Activated T-cell treated with anti-CD3 and anti-CD28 coated beads, Interleukin-2, amount 50 U/mL, for 48 hours (primary cell): ENCODE measurements at places on chromosomes 6 and 20.
A peak's percentile ranks its signal among the peaks of the same experiment; 100 is the strongest.

DNA sequence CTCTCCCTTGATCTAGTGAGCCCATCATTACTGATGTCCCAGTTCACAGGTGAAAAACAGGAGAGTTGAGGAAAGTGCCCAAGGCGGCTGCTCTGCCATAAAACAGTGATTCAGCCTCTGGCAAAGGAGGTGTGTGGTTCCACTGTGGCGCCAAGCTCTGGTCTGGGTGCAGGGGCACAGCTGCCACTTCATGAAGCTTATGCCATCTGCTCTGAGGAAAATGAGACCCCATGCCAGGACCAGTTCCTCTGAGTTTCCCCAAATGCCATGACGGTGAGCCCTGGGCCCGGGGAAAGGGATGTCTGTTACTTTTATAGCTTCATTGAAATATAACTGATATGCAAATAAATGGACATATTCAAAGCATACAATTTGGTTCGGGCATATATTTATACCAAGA lies 33.7 kb upstream of the ZBP1 start:
- DNase-seq = no peak

- DNase-seq = no peak
Measured at GRCh38 chr6:77368660-77369313, 94.5 kb downstream of the HTR1B start.

DNA sequence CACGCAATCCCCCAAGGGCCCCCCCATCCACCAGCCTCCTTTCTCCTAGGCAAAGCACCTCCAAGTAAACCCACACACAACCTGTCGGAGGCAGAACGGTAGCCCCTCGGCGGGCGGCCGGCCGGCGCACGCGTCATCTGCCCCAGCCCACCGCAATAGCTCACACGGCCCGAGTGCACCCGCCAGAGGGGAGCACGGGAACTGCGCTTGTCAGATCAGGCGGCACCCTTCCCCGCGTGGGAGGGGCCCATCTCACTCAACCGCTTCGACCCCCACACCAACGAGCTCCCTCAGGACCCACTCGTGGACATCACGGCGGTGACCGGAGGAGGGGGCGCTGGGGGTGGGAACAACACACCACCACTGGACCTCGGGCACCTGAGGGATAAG lies 767.9 kb upstream of the DEFB115 start:
- no peak for DNase-seq

- no peak for DNase-seq
Measured at GRCh38 chr6:150299873-150300485, 68.8 kb upstream of the IYD start.

GRCh38 chr6:113860181-113860955 lies 3.2 kb downstream of the MARCKS start:
- DNase-seq = no peak

DNA sequence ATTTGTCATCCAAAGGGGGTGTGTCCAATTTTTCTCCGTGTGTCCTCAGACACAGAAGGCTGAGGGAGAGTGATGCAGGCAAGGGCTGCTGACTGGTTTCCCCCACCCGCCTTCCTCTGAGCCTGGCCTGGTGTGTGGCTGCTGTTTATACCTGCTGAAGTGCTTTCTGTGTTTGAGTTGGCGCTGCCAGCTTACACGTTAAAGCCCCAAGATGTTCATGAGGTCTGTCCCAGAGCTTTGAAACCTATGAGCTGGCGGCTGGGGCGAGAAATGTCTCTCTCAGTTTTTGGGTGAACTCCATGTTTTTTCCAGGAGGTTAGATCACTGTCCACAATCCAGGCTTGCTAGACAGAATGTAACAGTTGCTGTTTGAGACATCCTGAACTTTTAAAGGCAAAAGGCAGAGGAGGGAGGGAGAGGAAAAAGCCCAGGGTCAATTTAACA lies 69.0 kb upstream of the CCN2 start:
- no peak for DNase-seq

DNA sequence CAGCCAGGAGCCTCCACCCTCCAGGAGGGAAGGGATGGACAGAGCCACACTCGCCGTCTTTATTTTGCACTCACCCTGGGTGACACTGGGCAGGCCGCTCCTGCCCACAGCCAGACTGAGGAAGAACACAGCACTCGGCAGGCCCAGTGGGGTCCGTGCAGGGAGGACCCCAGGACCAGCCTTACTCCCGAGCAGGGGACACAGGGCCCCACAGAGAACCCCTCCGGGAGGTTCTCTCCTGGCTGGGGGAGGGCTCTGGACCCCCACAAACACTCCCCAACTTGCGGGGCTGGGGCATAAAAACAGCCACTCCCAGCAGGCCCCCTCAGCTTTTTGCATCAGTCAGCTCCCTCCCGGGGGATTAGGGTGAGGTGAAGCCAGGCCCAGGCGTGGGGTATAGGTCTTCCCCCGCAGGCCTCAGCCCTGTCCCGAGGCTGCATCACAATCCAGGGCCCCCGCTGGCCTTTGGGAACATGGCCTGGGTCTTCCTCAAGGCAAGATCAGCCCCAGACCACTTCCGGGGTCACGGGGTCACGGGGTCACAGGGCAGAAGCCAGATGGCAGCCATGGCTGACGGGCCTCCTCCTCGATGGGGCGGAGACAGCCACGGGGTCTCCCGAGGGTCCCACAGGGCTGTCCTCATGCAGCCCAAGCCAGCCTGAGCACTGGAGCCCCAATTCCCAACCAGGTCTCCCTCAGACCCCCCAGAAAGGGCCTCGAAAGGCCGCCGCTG lies 3.2 kb downstream of the TNFRSF6B start:
- no peak for DNase-seq

DNA sequence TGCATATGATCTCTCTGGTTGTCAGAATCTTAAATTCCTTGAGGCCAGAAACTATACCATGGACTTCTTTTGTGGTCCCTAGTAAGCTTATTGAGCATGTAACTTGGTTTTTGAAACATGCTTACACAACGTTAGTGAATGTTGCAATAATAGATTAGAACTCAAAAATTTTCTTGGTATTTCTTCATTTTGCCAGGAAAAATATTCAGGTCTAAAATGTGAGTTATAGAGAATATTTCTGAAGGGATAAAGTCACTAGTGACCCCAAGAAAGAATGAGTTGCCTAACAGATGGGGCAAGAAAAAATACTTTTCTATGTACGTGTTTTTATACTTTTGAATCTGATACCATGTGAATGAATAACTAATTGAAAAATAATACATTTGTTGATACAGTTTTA lies 195.4 kb downstream of the TFAP2A start:
- DNase-seq = no peak

DNA sequence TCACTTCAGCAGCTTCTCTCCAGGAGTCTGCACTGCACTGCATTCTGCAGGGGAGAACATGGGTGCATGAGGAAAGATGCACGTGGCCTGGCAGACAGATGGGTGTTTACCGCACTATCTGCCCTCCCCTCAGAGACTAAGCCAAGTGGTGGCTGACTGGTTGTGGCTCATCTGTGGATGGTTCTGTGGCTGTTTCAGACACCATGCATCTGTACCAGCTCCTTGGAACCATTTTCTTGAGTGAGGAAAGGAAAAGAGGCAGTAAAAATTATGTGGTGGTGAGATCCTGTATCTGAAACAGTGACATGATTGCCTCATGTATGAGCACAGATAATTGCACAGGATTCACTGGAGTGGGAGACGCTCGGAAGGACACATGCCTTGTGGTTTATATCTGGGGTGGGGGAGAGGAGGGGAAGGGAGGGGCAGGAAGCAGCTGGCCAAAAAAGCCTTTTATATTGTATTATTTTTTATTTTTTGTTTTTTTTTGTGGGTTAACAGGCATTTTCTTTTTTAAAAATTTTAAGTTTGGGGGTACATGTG lies 161.7 kb downstream of the ERMARD start:
- DNase-seq = no peak

DNA sequence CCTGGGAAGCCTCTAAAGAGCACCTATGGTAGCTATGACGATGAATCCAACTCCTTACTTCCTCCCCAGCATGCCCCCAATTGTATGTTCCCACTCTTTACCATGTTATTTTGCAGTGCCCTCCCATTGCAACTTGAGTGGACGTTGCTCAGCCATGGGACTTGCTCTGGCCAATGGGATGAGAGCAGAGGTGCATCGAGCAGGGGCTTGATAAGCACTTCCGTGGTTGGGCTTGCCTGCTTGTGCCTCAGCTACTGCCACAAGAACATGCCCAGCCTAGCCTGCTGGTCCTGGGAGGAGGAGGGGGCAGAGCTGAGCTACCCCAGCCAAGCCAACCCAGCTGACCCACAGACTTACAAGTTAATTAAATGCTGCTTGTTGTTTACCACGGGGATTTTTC lies 71.1 kb upstream of the CTNNBL1 start:
- no peak for DNase-seq

- peak; percentile 40 for DNase-seq
Measured at GRCh38 chr6:157075549-157076450, 247.5 kb downstream of the TMEM242 start.

DNA sequence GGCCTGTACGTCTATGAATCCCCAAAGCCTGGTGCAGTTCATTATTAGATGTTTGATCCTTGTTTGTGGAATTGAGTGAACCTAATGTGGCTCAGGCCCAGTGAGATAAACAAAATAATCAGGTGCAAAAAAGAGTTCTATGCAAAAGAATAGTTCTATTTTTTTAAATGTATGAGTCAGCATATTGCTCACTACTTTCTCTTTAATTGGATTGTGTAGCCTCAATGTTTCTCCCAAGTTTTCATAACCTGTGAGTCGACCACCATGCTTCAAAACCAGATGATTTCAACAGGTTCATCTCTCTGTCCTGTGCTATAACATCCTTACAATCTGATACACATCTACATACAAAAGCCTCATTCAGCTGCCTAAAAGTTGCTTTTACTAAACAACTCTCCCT lies 116.5 kb upstream of the HDAC2 start:
- DNase-seq = no peak

DNA sequence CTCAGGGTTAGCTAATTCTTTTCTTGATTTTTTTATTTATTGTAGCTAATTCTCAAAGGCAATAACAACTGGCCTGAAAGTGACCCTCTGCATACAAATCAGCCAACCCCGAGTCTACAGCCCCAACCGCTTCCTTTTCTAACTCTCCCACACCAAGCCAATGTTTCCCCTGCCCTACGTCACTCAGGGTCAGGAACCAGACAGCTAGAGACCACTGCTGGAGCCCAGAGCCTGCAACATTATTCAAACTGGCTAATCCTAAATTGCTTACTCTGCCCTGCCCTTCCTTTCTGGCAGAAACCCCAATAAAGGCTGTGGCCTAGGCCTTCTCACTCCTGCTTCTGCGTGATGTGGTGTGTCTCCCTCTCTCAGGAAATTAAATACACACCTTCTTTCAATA lies 320.7 kb downstream of the CBLN4 start:
- DNase-seq = no peak

GRCh38 chr6:159973951-159974350 lies 5.1 kb downstream of the IGF2R start:
- DNase-seq = no peak

DNA sequence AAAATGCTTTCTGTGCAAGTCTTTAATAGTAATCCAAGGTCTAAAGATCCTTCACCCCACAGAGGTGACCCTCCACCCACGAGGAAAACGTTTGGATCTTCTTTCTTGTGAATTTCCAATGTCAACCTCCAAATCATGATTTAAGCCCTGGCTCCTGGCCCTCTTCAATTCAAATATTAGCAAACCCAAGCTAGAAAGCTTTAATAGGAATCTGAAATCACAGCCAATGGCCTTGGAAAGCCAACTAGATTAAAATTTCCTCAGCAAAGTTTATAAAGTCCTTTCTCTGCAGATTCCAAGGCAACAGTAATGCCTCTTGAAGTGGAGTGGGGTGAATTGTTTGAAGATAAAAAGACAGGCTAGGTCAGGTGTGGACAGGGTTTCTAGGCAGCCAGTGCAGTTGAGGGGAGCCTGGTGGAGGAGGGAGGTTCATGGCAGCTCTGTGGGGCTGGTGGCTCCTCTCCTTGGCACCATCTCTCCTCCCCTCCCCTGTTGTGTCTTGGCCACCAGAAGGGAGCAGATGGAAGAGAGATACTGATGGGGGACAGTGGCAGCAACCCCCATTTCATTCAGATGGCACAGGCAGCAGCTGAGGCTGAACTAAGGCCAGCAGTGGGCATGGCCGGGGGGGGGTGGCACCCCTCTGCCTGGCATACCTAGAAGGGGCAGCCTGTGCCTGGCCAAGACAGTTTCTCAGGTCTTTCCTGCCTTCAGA lies 12.0 kb upstream of the UQCC2 start:
- no peak for DNase-seq

GRCh38 chr6:150898399-150899170 lies 33.1 kb downstream of the MTHFD1L start:
- DNase-seq = no peak

GRCh38 chr20:40477805-40478204 lies 211.2 kb downstream of the MAFB start:
- DNase-seq = no peak
